ENCODE measurements at places on chromosomes 5 and 9. TPM values are rescaled to one million over a fixed set of nuclear protein-coding genes. Genes with fewer than 3 reads are reported as not detected.

DDX4 gene
- under 0.01 TPM for total RNA-seq

OMD gene
- not detected for total RNA-seq

SEC16A gene
- 13.7 TPM for total RNA-seq

FOXI1 gene
- not detected for total RNA-seq

FBXL17 gene
- total RNA-seq, result 6.6 TPM

HNRNPAB gene
- total RNA-seq, result 67.4 TPM

DMRT3 gene
- not detected for total RNA-seq

GRCh38 chr5:77294185-77294584 is 83.7 kb downstream of the PDE8B start:
- no peak for DNase-seq

GRCh38 chr9:130680836-130681768 is 12.5 kb upstream of the EXOSC2 start:
- peak; percentile 74 for DNase-seq

DNA sequence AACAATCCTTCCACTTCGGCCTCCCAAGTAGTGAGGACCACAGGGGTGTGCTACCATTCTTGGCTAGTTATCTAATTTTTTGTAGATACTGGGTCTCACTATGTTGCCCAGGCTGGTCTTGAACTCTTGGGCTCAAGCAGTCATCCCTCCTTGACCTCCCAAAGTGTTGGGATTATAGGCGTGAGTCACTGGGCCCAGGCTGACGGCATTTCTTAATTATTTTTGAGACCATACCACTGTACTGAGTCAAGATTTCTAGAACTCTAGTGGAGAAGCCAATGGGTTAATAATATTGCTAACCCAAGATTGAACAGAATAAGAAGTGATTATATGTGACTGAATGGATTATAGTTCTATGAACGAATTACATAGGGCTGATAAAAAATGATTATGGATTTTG is 66.7 kb downstream of the TARS1 start:
- DNase-seq, result no peak

DNA sequence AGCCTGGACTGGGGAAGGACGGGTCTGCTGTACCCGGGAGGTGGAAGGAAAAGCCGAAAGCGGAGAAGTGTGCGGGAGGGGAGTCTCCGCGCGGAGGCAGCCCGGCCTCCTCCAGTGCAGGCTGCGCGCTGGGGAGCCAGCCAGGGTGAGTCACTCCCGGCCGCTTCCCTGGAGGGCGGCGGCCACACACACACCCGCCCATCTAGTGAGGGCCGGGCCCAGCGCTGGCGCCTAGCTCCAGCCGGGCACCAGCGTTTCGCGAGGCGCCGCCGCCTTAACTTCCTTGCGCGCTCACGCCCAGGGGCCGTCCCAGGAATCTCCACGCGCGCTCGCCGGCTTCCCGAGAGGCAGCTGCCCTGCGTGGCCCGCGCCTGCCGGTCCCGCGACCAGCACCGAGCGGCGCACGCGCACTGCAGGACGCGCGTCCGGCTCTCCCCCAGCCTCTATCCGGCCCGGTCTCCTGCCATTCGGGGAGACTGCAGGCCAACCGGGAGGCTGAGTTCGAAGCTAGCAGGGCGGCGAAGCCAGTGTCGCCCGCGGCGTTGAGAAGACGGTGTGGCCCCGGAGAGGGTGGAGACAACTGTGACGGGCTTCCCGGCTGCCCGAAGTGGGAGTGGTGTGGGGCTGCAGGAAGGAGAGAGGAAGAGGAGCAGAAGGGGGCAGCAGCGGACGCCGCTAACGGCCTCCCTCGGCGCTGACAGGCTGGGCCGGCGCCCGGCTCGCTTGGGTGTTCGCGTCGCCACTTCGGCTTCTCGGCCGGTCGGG is at the start of gene JAK2:
TSS of gene JAK2 (plus strand) at position 652 of the 765 bp plus-strand sequence. CDS start 36,716 bp downstream, outside the sequence.
- DNase-seq, result peak; percentile 90

DNA sequence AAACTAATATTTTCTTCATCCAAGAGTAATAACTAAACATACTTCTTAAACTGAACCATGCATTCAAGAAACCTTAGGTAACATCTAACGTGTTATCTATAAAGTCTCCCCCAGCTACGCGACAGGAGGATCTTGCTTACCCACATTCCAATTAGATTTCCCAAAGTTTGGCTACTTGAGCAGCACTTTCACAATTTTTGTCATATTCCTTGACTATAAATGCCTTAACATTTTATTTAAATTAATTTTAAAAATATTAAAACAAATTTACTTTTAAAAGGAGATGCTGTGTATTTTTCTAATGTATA is 25.3 kb upstream of the IFNE start:
- DNase-seq, result no peak

DNA sequence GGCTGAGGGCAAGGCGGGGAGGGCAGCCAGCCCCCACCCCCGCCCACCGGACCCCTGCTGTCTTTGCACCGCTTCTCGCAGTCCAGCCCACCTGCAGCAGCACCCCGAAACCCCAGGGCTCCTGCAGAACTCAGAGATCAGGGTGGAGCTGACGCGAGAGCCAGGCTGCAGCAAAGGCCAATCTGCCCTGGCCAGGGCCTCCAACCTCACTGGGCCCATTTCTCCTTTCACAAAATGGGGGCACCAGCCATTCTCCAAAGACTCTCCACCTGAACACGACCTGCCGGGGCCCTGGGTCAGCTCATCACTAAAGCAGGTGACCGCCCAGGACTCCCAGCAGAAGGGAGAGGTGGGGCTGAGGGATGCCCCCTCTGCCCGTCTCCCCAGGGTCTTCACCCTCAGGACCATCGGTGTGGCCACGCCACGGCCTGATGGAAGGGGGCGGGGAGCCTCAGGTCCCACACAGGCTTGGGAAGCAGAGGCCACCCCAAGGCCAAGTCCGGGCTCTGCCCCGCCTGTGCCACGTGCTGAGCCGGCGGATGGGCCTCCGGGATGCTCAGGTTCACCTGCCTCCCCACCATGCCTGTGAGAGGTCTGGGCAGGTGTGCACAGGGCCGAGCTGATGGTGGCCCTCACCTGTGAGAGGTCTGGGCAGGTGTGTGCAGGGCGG is 13.1 kb downstream of the NACC2 start:
- DNase-seq, result no peak

DNA sequence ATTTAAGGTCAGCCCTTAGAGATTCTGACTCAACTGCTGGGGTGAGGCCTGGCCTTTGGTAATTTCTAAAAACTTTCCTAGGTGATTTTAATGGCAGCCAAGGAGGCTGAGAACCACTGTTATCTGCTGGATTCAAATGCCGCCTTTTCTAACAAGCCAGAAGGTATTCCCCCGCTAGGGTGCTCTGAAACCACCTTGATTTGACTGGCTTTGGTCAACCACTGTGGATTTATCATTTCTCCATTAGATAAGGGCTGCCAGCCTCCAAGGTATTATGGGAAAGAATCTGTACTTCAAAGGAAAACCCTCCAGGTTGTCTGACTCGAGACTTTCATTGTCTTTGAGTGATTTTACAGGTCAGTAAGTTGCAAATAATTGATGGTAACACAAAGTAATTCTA is 4.3 kb downstream of the ANXA6 start:
- no peak for DNase-seq
